Activated T-helper 1 cell treated with anti-CD3 and anti-CD28 coated beads, Interleukin-2, amount 50 U/mL, for 16 hours (primary cell): ENCODE measurements at places on chromosomes 16 and 17.

- DNase-seq = peak; percentile 20
Observed at GRCh38 chr17:56594320-56595107, 1.0 kb downstream of the NOG start.

GRCh38 chr17:37553401-37553966, 55.7 kb downstream of the SYNRG start:
- no peak for DNase-seq

GRCh38 chr17:17498606-17499301, 2.6 kb upstream of the RASD1 start:
- no peak for DNase-seq

DNA sequence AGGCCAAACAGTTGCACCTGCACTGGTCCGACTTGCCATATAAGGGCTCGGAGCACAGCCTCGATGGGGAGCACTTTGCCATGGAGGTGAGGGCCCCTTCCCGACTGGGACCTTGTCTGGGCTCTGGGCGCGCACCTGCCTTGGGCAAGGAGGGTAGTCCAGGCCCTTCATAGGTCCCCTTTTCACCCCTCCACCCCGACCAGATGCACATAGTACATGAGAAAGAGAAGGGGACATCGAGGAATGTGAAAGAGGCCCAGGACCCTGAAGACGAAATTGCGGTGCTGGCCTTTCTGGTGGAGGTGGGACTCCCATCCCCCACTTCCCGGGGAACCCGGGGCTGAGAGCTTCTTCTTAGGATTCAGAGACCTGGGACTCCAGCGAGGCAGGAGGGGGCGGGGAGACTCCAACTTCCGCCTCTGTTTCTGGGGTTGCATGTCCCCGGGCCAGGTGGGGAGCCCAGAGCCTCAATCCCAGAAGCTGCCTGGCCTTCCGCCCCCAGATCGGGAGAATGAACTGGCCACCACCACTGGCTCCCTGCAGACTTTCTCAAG, 7.8 kb downstream of the CA4 start:
- no peak for DNase-seq

- DNase-seq = no peak
Observed at GRCh38 chr17:82787081-82787848, 35.4 kb downstream of the TBCD start.

GRCh38 chr16:5516115-5516514, 418.5 kb upstream of the EEF2KMT start:
- DNase-seq = no peak

DNA sequence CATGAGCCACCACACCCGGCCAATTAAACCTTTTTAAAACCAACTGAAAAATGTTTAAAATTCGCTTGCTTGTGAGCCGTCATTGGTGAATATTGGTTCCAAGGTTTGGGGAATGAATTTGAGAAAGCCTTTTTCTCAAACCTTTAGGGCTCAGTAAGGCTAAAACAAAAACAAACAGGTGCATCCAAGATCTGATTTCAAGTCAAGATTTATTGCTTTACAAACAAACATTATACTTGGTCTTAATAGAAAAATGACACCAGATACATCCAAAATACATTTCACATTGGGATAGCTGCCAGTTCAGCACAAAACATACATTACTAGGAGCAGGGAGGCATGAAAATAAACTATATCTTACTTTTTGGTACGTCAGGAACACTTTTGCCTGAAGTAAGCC, 5.4 kb downstream of the C17orf58 start:
- no peak for DNase-seq

GRCh38 chr16:53131363-53132071, 76.7 kb downstream of the CHD9 start:
- peak; percentile 19 for DNase-seq

DNA sequence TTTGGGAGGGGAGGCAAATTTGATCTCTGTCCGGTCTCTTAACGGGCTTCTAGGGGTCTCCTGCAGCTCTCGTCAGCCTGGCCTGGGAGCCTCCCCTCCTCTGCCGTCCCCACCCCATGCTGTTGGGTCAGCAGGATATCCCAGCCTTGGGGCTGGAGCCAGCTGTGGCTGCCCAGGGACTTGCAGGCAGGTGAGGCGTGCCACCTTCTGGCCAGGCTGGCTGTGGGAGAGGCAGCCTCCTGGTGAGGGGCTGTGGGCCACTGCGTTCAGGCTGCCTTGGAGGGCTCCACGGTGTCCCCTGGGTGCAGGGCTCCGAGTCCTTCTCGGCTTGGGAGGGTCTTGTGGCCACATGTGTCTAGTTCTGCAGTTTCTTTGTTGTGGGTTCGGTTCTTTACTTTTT, 34.6 kb downstream of the TBCD start:
- no peak for DNase-seq

- peak; percentile 40 for DNase-seq
Observed at GRCh38 chr17:73191443-73192205, 1.2 kb upstream of the COG1 start.

- no peak for DNase-seq
Observed at GRCh38 chr16:81445143-81445961, 744 bp downstream of the CMIP start.

- DNase-seq = no peak
Observed at GRCh38 chr16:22372882-22373661, 1.3 kb downstream of the CDR2 start.

GRCh38 chr17:81966343-81967243, 5.6 kb upstream of the NOTUM start:
- no peak for DNase-seq

DNA sequence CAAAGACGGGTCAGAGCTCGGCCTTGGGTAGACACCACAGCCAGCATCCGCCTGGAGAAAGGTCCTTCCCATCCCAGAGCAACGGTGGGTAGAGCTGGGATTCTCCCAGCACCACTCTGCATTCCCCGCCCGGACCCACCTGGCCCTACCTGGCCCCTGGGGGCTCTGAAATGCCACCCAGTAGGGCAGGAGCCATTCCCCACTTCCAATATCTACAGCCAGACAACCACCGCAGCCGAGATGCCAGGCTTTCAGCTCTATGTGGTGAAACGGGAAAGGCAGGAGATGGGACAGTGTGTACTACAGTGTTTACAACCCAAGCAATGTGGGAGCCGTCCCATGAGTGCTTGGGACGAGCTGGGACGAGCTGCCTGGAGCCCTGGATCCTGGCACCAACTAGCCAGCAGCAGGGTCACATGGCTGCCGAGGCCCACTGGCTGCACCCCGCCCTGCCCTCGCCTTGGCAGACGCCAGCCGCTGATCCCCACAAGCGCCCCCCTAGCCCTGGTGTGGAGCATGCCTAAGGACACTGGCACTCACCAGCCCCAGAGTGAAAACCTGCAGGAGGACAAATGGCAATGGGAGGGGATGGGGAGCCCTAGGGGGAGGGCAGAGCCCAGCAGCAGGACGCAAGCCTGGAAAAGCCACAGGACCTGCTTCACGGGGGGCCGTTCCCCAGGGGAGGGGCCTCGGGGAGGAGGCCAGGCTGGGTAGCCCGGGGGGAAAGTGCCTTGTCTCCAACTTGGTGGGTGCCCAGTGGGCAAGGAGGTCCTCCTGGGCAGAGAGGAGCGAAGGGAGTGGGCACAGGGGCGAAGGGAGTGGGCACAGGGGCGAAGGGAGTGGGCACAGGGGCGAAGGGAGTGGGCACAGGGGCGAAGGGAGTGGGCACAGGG, 13.5 kb downstream of the TMC6 start:
- DNase-seq = no peak

DNA sequence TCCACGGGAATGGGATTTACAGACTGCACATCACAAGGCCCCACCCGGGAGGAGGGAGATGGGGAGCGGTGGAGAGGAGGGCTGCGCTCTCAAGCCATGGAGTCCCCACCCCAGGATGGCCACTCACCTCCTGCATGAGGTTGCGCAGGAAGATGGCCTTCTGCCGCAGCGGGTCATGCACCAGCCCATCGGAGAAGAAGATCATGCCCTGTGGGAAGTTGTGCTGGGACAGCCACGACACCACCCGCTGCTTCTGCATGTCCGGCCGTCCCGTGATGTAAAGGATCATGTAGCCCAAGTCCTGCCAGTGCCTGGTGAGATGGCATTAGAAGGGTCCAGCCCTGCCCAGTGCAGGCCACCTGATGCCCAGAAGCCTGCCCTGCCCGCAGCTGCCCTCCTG, 17.0 kb downstream of the PIMREG start:
- no peak for DNase-seq

- DNase-seq = no peak
Observed at GRCh38 chr17:61073799-61074513, 325.7 kb upstream of the TBX2 start.

- no peak for DNase-seq
Observed at GRCh38 chr17:8822401-8823035, 23.4 kb upstream of the MFSD6L start.

GRCh38 chr16:87976665-87977064, 25.4 kb downstream of the BANP start:
- no peak for DNase-seq

- DNase-seq = no peak
Observed at GRCh38 chr16:4216596-4216995, 25.3 kb downstream of the SRL start.

- peak; percentile 58 for DNase-seq
Observed at GRCh38 chr16:68328151-68328859, 17.5 kb downstream of the PRMT7 start.

GRCh38 chr16:81956213-81956948, 54.9 kb downstream of the SDR42E1 start:
- no peak for DNase-seq

DNA sequence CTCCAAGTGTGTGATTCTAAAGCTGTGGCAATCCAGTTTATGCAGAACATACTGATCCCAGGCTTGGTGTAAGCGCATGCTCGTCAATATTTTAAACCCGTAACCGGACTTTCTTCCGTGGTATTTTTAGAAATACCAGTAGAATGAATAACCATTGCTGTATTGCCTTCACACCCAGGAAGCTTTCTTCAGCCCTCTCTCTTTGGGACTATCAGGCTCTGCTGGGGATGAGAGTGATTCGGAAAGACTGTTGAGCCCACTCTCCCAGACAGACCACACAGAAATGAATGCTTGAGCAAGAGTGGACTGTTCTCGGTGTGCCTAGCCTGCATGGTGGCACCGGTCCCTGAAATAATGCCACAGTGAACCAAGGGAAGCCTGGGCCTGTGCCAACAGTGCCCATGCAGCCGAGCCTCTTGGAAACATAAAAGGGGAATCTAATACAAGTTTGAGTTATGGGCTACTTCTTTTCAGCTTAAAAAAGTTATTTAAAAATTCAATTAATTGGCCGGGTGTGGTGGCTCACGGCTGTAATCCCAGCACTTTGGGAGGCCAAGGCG, 89.9 kb upstream of the ELAC2 start:
- no peak for DNase-seq

- DNase-seq = no peak
Observed at GRCh38 chr17:67676305-67676704, 41.4 kb upstream of the NOL11 start.

DNA sequence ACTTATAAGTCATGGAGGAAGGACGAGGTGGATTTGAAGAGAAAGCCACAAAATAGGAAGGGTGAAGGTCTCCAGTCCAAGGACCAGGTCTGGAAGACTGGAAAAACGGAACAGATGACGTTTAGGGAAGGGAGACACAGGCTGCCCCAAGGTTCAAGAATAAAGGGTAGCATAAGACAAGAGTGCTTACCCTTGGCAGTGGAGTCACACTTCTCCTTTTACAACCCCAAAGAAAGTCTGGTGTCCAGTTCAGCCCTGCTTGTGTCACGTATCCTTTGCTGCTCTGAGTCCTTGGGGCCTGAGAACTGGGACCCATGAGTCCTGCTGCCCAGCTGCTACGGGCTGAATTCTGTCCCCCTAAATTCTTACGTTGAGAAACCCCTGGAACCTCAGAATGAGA, 13.0 kb upstream of the GGA2 start:
- no peak for DNase-seq

DNA sequence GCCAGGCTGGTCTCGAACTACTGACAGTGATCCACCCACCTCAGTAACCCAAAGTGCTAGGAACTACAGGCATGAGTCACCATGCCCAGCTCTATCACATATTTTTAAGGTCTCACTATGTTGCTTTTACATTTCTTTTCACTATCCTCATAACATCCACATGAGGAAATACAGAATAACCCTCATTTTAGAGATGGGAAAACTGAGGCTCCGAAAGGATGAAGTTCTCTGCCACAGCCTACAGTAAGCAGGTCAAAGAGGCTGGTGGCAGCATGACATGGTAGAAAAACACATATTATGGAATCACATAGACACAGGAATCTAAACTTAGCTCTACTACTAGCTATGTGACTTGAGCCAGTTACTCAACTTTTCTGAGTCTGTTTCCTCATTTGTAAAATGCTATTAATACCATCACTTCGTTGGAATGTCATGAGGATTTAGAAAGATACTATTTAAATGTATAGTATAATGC, 32.2 kb downstream of the APPBP2 start:
- no peak for DNase-seq

- no peak for DNase-seq
Observed at GRCh38 chr17:56754523-56755208, 79.1 kb downstream of the C17orf67 start.

GRCh38 chr17:45267436-45268055, 5.7 kb upstream of the SPATA32 start:
- DNase-seq = no peak
